ENCODE measurements at places on chromosomes 4 and X.

DNA sequence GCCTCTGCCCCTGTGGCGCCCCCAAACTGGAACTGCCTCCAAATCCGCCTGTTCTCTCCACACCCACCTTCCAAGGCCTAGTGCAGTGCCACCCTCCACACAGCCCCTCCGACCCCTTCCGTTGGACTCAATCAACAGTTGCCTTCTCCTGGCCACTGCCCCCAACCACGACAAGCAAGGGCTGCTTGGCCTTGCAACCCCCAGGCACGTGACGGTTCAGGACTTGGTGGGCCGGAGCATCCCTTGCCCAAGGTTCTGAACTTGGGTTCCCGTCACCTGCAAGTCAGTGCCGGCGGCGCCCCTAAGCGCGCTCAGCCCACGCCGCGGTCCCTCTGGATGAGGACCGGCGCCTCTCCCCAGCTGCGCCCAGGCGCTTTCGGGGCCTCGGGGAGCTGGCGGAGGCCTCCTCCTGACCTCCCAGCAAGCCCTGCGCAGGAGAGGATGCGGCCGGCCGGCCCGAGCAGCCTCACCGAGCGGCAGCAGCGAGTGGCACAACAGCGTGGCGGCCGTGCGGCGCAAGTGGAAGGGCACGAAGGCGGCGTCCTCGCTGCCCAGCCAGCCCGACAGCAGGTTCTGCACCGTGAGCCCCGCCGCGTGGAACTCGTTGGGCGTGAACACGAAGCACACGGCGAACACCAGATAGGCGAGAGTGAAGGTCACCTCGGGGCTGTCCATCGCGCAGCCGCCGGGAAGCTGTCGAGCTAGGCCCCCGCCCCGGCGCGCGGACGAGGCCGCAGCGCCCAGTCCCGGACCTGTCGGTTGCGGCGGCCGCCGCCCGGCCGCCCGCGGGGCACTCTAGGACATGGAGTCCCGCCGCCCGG is 750 bp downstream of the TMEM129 start:
- DNase-seq = no peak

DNA sequence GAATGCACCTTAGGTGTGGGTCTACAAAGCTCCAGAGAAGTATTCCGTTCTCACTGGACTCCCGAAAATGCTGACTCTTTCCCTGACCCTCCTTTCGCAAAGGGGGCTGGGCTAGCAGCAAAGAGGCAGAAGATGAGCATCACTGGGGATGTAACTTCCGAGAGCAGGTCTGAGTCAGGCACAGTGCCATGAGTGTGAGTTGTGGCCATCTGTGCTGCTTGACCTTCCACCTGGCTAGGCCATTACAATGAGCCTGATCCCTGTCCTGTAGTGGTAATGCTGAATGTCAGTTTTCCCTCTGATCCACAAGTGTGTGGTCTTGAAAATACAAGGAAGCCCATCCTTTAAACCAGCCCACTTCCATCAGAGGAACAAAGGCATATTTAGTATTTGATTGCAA is 479.4 kb downstream of the AFF2 start:
- DNase-seq = no peak

- no peak for DNase-seq
Observed at GRCh38 chr4:102809691-102810090, 17.7 kb downstream of the UBE2D3 start.

- no peak for DNase-seq
Observed at GRCh38 chr4:3285558-3286334, 7.1 kb upstream of the RGS12 start.

GRCh38 chrX:150587585-150588503 is 19.4 kb downstream of the MTM1 start:
- DNase-seq = no peak

DNA sequence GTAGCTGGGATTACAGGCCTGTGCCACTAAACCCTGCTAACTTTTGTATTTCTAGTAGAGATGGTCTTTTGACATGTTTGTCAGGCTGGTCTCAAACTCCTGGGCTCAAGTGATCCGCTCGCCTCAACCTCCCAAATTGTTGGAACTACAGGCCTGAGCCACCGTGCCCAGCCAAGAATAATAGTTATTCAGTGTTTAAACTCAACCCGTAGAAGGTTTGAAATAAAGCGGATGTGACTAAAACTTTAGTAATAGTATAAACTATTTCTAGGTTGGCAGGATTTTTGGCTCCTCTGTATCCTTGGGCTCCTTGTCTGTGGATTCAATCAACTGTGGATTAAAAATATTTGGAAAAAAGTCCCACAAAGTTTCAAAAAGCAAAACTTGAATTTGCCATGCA is 37.8 kb downstream of the PCDH10 start:
- DNase-seq = no peak

GRCh38 chrX:338281-338835 is 19.8 kb upstream of the GTPBP6 start:
- DNase-seq = no peak

DNA sequence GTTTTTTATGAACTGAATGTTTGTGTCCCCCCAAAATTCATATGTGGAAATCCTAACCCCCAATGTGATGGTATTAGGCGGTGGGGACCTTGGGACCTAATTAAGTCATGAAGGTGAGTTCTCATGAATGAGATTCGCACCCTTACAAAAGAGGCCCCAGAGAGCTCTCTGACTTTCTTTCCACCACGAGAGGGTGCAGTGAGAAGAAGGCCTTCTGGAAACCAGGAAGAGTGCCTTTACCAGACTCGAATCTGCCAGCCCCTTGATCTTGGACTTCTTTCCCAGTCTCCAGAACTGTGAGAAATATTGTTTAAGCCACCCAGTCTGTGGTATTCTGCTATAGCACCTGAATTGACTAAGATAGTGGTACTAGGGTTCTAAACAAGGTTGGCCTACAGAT is 40.8 kb downstream of the STK26 start:
- DNase-seq = no peak

- DNase-seq = no peak
Observed at GRCh38 chrX:66931713-66932112, 292.8 kb upstream of the EDA2R start.

GRCh38 chr4:129092631-129093190 is 628 bp downstream of the SCLT1 start:
- no peak for DNase-seq

DNA sequence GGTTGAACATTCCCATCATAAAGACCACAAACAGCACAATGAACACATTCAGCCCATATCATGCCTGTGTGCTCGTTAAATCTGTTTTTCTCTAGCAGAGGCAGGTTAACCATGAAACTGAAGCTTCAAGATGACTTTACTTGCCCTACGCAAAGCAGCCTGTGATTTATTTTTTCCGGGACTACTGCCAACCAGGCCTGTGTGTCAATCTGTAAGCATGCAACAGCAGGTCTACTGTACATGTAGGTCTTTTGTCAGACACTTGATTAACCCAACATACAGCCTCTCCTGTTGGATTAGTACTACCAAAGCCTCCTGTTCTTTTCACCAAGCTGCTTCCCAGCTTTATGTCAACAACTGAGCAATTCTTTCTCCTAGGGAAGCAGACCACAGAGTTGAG is 85.5 kb upstream of the ACSL1 start:
- DNase-seq = no peak

- no peak for DNase-seq
Observed at GRCh38 chrX:121000589-121000988, 15.0 kb upstream of the CT47A1 start.

- DNase-seq = no peak
Observed at GRCh38 chr4:40990236-40990898, 224.0 kb downstream of the APBB2 start.

Measured in stimulated activated CD8-positive, alpha-beta memory T cell treated with anti-CD3 and anti-CD28 coated beads, Interleukin-7, amount 100 ng/mL, for 48 hours (primary cell).